ENCODE measurements at places on chromosomes 4 and X.

DNA sequence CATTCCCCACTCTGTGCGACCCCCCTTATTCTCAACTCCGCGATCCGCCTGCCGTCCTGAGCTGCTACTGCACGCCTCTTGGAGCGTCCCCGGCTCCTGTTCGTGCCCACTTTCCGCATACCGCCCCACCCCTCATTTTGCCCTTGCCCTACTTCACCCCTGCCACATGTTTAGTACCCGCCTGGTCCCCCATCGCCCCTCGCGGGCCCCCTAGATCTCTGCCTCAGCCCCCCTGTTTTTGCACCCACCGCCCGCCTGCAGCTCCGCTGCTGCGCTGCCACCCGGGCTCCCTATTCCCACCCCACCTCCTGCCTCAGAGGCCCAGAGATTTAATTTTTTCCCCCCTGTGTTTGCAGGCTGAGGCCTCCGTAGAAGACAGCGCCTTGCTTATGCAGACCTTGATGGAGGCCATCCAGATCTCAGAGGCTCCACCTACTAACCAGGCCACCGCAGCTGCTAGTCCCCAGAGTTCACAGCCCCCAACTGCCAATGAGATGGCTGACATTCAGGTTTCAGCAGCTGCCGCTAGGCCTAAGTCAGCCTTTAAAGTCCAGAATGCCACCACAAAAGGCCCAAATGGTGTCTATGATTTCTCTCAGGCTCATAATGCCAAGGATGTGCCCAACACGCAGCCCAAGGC, 1.4 kb downstream of the MAGED1 start:
- DNase-seq, result no peak

DNA sequence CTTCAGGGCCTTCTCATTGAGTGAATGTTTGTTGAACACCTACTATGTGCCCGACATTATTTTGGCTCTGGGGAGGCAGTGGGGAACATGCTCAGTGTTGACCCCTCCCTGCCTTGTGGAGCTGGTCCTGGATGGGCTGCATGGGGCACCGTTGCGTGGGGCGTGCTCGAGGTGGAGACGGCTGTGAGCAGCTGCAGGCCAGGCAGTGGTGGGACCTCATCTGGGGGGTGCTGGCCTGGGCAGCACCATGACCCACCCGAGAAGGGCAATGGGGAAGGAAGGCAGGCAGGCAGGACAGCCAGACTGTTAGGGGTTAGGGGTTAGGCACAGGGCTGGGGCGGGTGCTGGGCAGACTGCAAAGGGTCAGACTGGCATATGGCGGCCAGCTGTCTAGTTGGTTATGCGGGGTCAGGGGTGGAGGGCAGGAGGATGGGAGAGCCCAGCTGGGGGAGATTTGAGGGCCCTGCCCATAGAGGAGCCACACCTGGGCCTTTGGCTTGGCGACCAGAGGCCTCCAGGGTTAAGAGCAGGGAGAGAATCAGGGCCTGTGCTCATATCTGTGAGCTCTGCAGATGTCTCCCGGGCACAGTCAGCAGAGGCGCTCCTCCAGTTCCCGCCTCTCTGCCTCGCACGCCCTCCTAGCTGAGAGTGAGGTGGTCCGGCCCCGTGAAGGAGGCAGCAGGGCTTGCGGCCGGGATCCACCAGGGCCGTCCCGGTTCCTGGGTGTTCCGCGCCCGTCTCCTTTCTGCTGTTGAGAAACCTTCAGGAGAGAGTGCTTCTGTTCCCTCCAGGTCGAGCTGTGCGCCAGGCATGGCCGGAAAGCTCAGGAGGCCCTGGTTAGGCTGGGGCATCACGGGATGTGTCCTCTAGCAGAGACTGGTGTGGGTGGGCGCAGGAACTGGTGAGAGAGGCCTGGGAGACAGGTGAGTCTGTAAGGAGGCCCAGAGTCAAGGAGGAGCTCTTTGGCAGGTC, 73.3 kb downstream of the RGS12 start:
- no peak for DNase-seq

DNA sequence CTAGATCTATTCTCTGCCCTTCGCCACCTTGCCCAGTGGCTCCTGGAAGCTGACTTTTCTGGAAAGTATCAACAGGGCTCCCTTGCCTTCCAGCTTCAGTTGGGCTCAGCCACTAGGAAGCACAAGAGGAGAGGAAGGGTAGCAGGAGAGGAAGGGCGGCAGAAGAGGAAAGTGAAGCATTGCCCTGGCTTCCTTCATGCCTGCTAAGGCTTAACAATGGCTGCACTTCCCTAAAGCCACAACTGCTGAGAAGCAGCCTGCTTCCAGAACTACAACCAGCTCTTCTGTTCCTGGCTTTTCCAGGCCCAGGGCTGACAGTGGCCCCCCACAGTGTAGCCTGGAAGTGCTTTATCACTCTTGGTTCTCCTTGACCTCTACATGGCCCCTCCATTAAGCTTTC, 29.1 kb upstream of the PGM2 start:
- DNase-seq, result no peak

- no peak for DNase-seq
These were observed 8.0 kb downstream of the MAN2B2 start for GRCh38 chr4:6582889-6583490.

DNA sequence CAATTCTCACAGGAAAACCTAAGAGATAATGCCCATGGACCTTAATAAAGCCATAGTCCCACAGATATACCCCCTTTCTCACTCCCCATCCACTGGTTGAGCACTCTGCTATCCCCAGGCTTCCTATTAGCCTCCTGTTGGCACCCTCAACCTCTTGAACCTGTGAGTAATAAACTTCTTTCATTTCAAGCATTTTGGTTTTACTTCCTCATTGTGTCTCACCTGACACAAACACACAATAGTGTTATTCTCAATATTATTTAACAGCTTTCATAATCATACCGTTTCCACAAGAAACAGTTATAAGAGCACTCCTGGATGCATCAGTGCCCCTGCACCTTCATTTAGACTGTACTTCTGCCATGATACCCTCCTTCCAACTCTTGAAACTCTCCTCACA, 56.8 kb downstream of the TRPC5 start:
- no peak for DNase-seq

GRCh38 chr4:155491336-155492120, 114.8 kb upstream of the MAP9 start:
- no peak for DNase-seq

DNA sequence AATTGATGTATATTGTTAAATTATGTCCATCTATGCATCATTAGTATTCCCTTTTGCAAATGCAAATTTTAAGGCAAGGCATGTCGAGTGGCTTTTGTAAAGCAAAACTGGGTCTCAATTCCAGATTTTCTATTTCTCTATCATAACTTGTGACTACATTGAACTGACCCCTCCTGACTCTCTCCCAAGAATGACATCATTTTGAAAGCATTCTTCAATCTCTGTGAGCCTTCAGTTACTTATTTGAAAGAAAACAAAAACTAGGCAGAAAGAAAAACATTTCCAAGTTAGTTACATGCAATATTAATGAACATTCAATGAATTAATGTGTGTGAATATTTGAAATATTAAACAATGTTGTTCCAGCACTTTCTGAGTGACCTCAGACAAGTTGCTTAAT, 314.3 kb upstream of the CLNK start:
- DNase-seq, result no peak

DNA sequence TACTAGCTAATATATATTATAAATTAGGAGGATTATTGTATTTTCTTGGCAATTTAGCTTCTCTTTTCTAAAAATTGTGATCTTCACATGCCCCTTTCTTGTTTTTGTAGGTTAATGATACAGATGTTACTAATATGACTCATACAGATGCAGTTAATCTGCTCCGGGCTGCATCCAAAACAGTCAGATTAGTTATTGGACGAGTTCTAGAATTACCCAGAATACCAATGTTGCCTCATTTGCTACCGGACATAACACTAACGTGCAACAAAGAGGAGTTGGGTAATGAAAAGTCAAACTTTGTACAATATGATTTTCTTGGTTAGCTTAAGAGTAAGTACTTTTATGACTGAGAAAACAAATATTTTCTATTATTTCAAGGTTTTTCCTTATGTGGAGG, 74.1 kb downstream of the SLC10A6 start:
- DNase-seq, result no peak

DNA sequence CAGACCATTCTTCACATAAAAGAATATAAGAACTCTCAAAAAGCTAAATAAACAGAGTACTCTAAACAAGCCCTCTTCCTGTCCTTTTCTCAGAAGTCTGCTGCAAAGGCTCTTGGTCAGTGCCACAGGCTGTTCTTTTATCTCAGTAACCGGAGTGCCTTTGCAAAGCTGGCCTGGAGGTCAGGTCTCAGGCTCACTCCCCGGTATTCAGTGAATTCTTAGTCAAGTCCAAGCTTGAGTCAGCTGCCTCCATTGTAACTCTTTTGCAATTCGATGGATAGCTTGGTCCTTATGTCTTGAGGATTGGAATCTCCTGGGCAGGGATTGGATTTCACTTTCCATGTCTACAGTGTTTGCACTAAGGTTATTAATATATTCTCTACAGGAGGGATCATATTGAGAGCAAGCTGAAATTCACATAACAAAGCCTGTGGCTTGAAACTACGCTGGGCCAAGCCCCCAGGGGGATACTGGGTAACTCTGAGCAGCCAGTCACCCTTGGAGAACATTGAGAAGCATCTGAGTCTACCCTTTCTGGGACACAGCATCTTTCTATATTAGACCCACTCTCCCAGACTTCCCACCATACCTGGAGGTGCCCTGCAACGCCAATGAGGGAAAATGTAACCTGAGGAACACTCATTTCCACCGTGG, 10.0 kb upstream of the HS6ST2 start:
- DNase-seq, result no peak

GRCh38 chr4:76977736-76978350, 28.3 kb downstream of the SEPTIN11 start:
- DNase-seq, result no peak

GRCh38 chr4:165294907-165295306, 32.6 kb upstream of the MSMO1 start:
- no peak for DNase-seq

GRCh38 chr4:7025040-7025602, 18.1 kb upstream of the TADA2B start:
- no peak for DNase-seq

- no peak for DNase-seq
These were observed 45.7 kb upstream of the NDST4 start for GRCh38 chr4:115159141-115159540.

DNA sequence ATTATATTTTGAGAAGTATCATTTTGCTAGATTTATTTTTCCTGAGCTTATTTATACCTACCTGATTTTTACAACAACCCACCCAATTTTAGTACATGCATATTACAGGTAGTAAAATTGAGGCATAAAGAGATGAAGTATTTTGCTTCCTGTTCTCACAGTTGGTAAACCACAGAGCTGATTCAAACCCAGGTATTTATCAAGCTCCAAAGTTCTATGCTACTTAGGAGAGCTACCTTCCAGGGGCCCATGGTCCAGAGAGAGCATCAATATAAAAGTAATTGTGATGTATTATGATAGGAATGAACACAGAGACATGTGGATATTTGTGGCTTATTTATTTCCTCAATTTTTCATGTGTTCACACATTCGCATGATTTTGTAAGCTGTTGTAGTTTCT, 20.2 kb upstream of the GBA3 start:
- DNase-seq, result no peak

DNA sequence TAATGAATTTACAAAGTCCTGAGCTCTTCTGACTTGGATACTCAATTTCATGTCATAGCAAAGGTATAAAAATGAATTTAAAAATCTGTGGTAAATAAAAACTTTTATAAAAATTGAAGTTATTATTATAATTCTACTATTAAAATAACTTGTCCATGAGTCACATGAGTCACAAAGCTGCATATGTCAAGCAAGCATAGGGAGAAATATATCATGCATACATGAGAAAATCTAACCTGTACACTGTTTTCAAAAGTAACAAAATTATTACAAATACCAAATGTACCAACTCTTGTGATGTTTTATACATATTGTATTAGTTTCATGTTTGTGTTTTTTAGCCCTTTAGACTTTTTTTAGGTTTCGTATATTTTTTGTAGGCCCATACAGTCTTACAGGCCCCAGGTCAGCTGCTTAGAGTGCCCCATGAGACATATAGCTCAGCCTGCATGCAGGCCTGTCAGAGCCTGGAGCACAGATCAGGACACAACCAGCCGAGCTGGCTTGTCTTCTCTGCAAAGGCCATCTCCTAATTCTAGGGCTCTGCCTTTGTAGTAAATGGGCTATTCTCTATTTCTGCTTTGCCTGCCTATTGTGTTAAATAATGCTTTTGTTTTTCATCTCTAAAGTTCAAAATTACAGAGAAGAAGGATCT, 818.7 kb upstream of the TENM3 start:
- no peak for DNase-seq

DNA sequence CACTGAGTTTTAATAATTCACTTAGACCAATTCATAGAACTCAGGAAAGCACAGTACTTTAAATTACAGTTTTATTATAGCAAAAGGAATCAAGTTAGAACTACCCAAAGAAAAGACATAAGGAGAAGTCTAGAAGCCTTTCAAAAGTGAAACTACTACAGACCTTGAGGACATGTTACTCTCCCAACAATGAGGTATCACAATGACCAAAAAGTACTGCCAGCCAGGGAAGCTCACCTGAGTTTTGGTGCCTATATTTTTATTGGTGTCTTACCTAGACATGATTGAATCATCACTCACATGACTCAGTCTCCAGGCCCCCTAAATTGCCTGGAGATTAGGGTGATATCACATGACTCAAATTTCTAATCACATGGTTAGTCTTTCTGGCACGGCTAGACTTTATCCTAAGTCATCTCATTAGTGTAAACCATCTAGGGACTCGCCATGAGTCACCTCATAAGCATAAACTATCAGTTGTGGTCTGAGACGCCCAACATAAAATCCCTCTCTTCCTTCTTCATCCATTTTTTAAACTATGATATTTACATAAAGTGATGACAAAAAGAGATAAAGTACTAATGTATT, 372.3 kb downstream of the TMA16 start:
- DNase-seq, result no peak

DNA sequence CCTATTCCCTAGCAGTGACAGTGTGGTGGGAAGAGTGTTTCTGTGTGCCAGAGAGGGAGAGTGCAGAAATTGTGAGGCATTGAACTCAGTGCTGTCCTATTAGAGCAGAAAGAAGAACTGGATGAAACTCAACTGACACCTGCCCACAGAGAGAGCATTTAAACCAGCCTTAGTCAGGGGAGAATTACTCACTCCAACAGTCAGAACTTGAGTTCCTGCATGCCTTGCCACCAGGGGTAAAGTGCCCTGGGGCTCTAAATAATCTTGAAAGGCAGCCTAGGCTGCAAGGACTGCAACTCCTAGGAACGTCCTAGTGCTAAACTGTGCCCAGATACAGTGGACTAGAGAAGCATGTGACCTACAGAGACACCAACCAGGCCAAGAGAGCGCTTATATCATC, 12.8 kb downstream of the CYSLTR1 start:
- no peak for DNase-seq

DNA sequence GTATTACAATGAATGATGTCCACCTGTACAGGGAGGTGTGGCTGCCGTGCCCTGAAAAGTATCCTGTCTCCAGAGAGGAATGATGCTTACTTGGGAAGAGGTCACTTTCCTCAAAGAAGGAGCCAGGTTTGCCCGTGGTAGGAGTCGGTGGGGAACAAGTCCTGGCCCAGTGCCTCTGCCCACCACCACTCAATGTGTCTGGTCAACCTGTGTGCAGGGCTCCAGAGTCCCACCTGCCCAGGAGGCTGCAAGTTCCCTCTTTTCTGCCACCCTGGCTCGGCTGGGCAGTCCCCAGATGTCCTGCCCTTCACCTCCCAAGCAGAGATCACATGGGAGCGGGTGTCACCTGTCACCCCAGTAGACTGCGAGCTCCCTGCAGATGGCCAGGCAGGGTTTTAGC, 75.4 kb upstream of the C4orf50 start:
- DNase-seq, result no peak

GRCh38 chrX:124194901-124195300, 137.6 kb upstream of the TEX13D start:
- DNase-seq, result no peak
